ENCODE measurements at places on chromosomes 3 and 15. TPM values are rescaled to one million over a fixed set of nuclear protein-coding genes. Genes with fewer than 3 reads are reported as not detected.

Gene RAB6B
- 0.32 TPM for total RNA-seq

Gene SLC24A5
- not detected for total RNA-seq

Gene ACKR4
- 0.50 TPM for total RNA-seq

Gene HGD
- total RNA-seq: 0.25 TPM

Gene ECE2
- total RNA-seq: not detected

Gene ITIH4
- 0.38 TPM for total RNA-seq

Gene BFSP2
- total RNA-seq: not detected

Gene HIGD2B
- not detected for total RNA-seq

Gene SIN3A
- total RNA-seq: 47.9 TPM

Gene CSTA
- not detected for total RNA-seq

Gene AVEN
- 25.7 TPM for total RNA-seq

Gene GREM1
- total RNA-seq: 0.16 TPM

Gene SENP8
- total RNA-seq: 2.3 TPM

Gene AADACL2
- not detected for total RNA-seq

Gene ANP32A
- total RNA-seq: 46.6 TPM

Gene SLC38A3
- total RNA-seq: 0.13 TPM

Gene TERC
- total RNA-seq: 16.6 TPM

Gene SYNPR
- total RNA-seq: not detected

Gene APPL1
- 37.4 TPM for total RNA-seq

Gene IQCH
- total RNA-seq: 2.5 TPM

Gene NME9
- total RNA-seq: not detected

Gene ZNF80
- total RNA-seq: not detected

Gene CPNE9
- not detected for total RNA-seq

Gene DOCK3
- under 0.01 TPM for total RNA-seq

Gene ADAMTS7
- 11.2 TPM for total RNA-seq

Gene SLC26A6
- total RNA-seq: 20.2 TPM

Gene CHST13
- not detected for total RNA-seq

Gene KNL1
- 16.5 TPM for total RNA-seq

Gene ZFAND6
- 158 TPM for total RNA-seq

Gene COL6A5
- total RNA-seq: not detected

Gene PIF1
- total RNA-seq: 13.4 TPM

Gene SLC28A2
- not detected for total RNA-seq

Gene DUOXA2
- total RNA-seq: not detected

Gene NMNAT3
- total RNA-seq: 0.81 TPM

Gene CCR4
- 0.25 TPM for total RNA-seq

Gene HYAL1
- total RNA-seq: 7.6 TPM

Gene ADGRG7
- not detected for total RNA-seq

Gene ALDH1A3
- 37.1 TPM for total RNA-seq

Gene MINDY2
- total RNA-seq: 12.0 TPM

Gene GNAT1
- not detected for total RNA-seq
